ENCODE measurements at places on chromosomes 13 and 19.

GRCh38 chr19:39402346-39403300, 4.0 kb upstream of the ZFP36 start:
- DNase-seq: peak; percentile 84

DNA sequence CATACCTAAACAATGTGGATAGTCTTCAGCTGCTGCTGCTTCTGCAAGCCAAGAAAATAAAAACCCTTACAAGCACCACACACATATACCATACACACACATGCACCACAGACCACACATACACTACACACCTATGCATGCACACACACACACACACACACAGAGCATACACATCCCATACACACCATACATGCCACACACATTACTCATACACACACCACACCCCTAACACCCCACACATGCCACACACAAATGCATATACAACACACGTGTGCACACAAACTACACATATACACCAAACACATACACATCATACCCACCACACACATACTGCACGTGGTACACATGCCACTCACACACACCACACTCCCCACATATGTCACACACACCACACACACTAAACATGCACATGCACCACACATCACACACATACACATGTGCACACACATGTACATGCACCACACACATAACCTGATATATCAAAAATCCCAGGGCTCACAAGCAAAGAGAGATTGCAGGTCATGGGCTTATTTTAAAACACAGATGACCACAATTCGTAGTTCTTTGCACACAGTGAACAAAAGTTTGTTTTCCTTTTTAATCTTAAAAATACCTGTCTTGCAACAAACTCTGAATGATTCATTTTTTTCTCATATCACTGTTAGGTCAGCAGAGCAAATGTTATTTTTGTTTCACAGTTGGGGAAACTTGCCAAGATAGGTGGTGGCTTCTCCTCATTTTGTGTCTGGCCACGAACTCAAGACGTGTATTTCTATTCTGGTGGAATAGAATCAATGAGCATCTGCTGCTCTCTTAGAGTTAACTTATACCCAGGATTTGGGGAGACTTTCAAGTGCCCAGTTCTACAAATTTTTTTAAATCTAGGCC, 456.6 kb downstream of the FGF9 start:
- DNase-seq: no peak

DNA sequence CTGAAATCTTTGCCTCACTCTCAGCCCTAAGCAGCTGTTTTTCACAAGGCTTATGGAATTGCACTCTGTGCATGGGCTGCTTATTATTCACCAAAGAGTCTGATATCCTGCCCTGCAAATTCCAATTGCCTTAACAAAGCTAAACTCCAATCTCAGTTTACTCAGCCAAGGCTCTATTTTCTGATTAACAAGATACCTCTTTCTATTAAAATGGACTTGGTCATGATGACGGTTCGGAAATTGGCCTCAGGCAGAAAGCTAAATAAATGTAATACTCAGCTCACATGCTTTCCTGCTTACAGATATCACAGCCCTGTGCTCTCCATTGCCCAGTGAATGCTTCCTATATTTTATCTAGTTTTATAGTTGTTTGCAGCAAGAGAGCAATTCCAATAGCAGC, 1270.8 kb downstream of the PCDH9 start:
- no peak for DNase-seq

GRCh38 chr13:94065741-94066140, 413.7 kb downstream of the DCT start:
- no peak for DNase-seq

GRCh38 chr13:32938907-32939306, 77.3 kb upstream of the KL start:
- no peak for DNase-seq

DNA sequence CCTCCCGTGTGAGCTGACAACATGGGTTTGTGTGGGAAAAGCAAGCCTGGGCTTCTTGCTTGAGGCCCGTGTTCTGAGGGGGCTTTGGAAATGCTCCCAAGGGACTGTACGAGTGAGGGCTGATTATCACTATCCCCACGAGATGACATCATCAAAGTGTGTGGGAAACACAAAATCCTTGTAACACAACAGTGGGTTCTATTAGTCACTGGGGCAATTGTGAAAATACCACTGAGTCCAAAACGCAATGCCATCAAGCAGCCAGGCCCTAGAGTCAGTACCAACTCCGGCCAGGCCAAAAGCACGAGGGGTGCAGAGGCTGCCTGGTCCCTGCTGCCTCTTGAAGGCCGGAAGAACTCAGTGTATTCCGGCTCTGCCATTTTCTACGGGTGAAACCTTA, 29.6 kb downstream of the CAPS start:
- DNase-seq: no peak

- no peak for DNase-seq
Observed at GRCh38 chr13:48018637-48019036, 17.6 kb upstream of the SUCLA2 start.

DNA sequence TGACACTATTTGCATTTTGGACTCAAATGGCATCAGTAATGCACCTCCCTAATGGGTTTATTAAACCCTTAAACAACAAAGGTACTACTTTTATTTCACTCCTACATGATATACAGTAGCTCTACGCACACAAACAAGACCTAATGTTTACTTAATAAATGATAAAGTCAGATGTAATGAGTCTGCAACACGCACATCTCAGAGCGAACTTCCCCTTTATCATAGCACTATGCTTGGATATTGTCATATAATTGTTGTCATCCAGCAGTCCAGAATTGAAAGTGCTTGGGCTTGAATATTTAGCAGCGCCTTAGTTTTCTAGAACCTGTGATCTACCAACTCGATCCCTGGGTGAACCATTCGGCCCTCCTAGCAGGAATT, 772 bp downstream of the PARP4 start:
- DNase-seq: no peak

- no peak for DNase-seq
Observed at GRCh38 chr13:83549671-83550070, 332.6 kb downstream of the SLITRK1 start.

GRCh38 chr13:72218966-72219365, 352.0 kb upstream of the DACH1 start:
- no peak for DNase-seq

DNA sequence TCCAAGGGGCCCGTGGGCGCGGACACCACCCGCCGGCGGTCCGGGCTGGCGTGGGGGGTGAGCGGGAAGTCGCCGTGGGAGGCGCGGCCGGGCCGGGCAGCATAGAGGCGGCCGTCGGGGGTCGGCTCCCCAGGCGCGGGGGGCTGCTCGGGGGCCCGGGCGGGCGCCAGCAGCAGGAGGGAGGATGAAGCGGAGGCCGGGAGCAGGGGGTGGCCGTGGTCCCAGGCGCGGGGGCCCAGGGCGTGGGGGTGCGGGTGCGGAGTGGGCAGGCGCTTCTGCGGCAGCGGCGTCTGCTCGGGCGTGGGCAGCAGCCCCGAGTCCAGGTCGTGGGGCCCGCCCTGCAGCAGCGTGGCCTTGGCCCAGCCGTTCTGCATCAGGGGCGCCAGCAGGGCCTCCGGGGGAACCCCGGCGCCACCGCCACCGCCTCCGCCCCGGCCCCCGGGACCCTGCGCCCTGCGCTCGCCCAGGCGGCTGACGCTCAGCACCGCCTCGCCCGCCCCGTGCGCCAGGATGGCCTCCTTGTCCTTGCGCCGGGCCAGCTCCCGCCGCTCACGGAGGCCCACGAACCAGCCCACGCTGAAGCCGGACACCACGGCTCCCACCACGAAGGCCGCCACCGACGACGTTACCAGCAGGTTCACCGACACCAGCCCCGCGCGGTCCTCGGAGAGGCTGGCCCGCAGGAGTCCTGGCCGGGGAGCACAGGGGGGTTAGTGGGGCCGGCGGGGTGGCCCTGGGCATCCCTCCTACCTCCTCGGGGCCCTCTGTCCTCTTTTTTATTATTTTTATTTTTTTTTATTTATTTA, 4.2 kb upstream of the LRG1 start:
- DNase-seq: no peak
